GDM1 (cell line): ENCODE measurements at places on chromosomes 1 and 21.
A peak's percentile ranks its signal among the peaks of the same experiment; 100 is the strongest.

- DNase-seq: no peak
Observed at GRCh38 chr1:81562934-81563333, 237.8 kb upstream of the ADGRL2 start.

- DNase-seq: no peak
Observed at GRCh38 chr1:100065183-100065968, 67.4 kb downstream of the SASS6 start.

GRCh38 chr1:71167505-71167904 is 86.7 kb upstream of the ZRANB2 start:
- DNase-seq: no peak

GRCh38 chr1:14907416-14907815 is 246.1 kb upstream of the TMEM51 start:
- DNase-seq: no peak

DNA sequence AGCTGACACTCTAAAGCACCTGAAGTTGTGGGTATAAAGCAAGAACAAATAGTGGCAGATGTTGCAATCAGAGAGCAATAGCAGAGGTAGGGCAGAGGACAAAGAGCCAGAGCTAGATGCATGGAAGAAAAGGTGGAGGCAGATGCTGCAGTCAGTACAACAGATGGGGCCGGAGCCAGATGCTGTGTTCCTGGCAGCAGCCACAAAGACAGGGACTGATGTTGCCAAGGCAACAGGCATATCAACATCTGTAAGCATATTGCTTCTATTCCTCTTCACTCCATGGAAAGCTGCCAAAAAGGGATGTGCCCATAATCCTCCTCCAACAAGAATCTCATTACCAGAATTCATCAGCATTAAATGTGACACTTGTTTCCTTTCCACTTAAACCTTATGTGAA is 108.0 kb downstream of the TNNI3K start:
- no peak for DNase-seq

DNA sequence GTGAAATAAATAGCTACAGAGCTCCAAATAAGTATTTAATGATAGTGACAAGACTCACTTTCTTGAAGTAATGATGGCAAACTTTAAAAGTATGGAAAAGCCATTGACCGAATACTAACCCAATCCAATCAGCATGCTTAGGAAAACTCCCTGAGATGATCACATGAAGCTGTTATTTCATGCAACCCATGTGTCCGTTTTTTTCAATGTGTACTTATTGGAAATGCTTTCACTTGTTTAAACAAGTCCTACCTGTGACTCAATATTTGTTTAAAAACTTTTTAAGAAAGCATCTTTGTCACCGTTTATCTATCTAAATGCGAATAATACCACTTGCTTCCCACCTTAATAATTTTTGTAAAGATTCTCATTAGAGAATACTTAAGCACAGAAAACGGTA is 185.8 kb downstream of the NRIP1 start:
- no peak for DNase-seq

GRCh38 chr1:25474439-25475047 is 43.8 kb downstream of the MACO1 start:
- DNase-seq: no peak

DNA sequence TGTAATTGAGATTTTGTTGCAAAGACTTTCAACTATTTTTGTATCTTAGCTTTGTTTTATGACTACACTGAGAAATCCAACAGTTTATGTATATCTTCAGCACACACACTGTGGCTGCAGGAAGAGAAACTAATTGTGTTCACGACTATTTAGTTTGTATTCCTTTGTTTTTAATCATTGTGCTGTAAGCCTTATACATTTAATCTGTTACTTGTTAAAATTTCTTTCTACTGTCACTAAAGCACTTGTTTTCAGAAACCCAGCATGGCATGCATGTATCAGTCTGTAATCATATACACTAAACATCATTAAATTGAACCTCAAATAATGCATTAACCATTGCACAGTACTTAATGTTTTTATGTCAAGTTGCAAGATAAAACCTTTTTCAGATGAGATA is 656 bp downstream of the ANGPTL1 start:
- DNase-seq: no peak

DNA sequence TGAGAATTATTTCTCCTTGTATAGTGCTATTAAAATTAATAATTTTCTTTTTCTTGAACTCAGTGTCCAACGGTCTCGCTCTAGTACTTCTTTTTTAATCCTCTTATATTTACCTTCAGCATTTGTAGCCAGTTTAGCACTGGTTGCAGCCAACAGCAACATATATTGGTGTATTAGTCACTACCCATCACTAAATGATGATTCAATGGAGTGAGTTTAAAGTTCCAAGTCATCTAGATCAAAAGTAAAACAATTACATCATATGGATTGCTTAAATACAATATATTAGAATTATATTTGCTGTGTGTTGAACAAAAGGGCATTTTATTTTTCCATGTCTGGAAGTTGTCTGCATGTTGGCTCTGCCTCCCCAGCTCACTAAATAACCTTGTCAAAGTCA is 591.8 kb downstream of the ADGRL2 start:
- no peak for DNase-seq

GRCh38 chr21:36783612-36784374 is 84.9 kb downstream of the SIM2 start:
- no peak for DNase-seq

- DNase-seq: no peak
Observed at GRCh38 chr1:205258261-205258691, 30.5 kb downstream of the TMCC2 start.

- no peak for DNase-seq
Observed at GRCh38 chr1:89070509-89070908, 5.5 kb upstream of the GBP1 start.

DNA sequence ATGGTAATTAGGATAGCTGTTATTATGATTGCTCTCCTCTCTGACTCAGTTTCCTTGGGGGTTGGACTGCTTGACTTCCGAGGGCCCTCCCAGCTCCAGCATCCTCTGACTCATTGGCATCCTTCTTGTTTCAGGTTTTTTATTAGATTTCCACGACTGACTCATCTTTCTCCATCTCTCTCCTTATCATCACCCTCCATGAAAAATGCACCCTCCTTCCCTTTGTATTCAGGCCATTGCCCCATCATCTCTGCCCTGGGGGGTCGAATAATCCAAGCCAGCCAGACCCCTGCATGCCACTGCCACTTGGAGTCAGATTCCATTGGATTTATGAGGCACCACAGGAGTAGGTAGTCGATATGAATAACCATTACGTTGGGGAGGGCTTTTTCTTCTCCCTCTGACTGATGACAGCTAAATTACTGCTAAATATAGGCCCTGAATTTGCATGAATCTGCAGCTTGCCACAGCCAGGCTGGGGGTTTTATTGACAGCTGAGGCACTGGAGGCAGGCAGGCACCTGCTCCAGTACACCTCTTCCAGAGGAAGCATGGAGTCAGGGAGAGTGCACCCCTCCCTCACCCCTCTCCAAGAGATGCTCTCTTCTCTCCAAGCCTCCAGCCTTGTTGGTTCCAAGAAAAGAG is 91.7 kb downstream of the C1orf94 start:
- no peak for DNase-seq

DNA sequence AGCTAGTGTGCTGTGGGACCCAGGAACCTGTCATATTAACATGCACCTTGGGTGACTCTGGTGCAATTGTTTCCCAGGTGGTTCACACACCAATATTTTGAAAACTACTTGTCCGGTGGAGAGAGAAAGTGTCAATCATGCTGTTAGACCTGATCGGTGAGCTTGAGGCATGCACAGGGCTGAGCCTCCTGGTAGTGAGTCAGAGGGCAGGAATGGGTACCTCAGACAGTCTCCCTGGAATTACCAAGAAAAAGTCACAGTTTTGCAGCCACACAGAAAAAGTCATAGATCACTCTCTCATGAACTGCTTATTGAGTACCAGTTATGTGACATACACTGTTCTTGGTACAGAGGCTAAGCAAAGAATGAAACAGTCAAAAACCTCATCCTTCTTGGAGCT is 140.1 kb upstream of the NFIA start:
- DNase-seq: no peak

DNA sequence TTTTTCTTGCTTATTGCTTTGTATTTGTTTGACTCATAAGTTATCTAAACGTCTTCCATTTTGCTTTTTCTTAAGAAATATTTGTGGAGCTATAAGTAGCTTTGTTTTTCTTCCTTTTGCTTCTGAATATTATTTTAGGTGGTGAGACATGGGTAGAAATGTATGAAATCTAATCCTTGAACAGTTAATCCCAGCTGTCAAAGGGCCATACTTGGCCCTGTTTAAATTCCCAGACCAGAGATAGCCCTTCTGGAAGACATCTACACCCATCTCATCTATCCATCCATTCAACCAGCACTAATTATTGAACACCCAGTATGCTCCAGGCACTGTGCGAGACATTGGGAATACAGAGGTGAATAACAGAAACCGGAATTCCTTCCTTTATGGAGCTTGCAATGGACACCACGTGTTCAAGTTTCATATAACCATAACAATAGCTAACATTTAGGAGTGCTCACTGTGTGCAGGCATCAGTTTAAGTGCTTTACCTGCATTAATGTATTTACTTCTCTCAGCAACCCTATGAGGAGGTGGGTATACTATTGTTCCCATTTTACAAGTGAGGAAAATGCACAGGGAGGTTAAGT is 8.7 kb downstream of the TACSTD2 start:
- no peak for DNase-seq

GRCh38 chr1:22412932-22413727 is 38.5 kb upstream of the ZBTB40 start:
- no peak for DNase-seq

- no peak for DNase-seq
Observed at GRCh38 chr1:116487031-116487430, 83.8 kb downstream of the CD58 start.

GRCh38 chr1:198121056-198121826 is 35.6 kb upstream of the NEK7 start:
- DNase-seq: no peak

DNA sequence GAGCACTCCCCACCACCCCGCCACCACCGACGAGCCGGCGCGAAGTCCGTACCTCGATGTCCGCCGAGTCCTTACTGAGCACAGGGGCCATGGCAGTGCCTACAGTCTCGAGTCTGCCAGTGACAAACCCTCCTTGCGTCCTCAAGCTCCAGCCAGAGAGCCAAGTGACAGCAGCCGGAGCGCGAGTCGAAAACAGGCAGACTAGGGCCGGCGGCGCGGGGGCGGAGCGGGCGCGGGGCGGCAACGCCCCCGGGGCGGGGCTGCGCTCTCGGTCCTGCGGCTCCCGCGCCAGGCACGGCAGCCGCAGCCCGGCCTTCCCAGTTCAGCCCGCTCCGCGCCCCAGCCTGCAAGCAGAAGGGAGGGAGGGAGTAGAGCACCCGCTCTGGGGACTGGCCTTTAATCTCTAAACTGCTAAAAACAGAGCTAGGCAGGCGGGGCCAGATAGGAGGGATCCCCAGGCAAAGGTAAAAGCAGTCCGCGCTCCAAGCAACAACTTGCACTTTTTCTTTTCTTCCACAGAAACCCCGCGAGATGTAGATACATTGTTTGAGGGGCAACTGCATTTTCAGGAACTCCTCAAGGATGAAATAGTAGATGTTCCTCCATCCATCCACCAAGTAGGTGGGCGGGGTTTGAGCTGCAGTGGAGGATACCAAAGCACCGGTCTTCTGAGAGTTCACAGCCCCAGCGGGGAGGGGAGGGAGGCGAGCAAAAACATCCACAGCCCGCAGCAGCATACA is at the start of gene DPYD:
Gene DPYD, minus strand, starts transcription at position 203 of the 740 bp plus-strand sequence. Its CDS starts 112 bp downstream, at position 91.
- DNase-seq: peak; percentile 91

- no peak for DNase-seq
Observed at GRCh38 chr1:201376464-201377374, 761 bp downstream of the TNNT2 start.

- no peak for DNase-seq
Observed at GRCh38 chr1:228095161-228095560, 8.0 kb downstream of the C1orf35 start.

GRCh38 chr1:97806326-97806725 is 114.5 kb downstream of the DPYD start:
- DNase-seq: no peak

DNA sequence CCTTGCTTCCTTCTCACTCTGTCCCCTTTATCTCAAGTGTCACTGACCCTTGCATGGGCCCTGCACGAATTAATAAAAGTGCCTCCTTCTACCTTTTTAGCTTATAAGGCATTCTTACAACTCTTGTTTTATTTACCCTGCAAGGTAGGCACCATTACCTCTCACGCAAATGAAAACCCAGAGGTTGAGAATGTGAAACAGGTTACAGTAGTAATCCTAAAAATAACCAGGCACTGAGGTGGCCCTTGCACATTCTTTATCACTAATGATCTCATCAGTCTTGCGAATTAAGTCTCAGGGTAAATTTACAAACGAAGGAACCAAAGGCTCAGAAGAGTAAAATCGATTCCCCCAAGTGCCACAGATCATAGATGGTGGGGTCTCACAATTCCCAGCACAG is 3.7 kb downstream of the GLIS1 start:
- DNase-seq: no peak

GRCh38 chr1:207990876-207991582 is 80.1 kb upstream of the CD34 start:
- no peak for DNase-seq

- no peak for DNase-seq
Observed at GRCh38 chr1:206496131-206496793, 11.1 kb upstream of the RASSF5 start.

DNA sequence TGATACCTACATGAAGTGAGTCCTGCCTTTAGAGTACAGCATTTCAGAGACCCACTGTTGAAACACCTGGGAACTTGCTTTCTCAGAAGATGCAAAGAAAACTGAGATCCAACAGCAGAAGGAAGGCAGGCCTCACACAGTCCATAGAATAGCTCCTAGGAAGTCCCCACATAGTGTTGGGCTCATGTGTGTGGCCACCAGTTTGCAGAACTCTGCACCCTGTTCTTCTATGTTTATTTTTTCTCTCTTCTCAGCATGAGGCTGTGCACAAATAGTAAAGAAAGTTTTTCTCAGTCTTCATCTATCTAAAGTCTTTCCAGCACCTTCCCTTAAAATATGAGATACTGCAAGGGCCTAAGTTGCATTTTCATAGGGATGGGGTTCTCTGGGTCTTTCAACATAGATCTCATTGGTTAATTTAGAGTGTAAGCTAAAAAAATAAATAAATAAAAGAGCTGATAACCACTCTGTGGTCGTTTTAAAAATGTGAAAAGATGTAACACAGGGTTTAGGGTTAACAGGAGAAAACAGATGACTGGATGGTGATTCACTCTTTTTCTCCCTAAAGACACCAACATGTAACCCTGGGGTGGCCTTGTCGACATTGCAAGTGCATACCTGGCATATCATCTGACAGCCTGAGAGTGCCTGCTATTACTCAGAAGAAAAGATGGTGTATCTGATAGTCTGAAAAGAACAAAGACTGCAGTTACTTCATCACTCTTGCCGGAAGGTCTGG is 94.6 kb downstream of the ZC3H11B start:
- no peak for DNase-seq

GRCh38 chr1:9827558-9828185 is 3.9 kb upstream of the CLSTN1 start:
- no peak for DNase-seq

DNA sequence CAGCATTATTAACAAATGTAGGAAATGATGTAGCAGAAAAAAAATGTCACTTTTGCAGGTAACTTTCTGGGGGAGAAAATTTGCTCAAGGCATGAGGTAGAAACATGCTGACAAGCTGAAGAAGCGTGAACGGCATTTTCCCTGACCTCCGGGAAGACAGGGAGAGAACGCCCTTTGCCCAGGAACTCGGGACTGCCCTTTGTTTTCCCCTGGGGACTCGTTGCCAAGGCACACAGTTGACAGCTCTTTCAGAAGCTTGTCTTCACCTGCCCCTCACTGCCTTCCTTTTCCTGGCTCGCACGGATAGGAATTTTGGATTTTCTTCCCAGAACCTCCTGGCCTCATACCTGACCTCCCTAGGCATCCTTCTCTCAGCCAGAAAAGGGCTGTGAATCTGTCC is 52.7 kb upstream of the COA6 start:
- DNase-seq: no peak

- peak; percentile 62 for DNase-seq
Observed at GRCh38 chr1:161071886-161072371, 2.2 kb upstream of the ARHGAP30 start.
